ENCODE measurements at places on chromosomes 3 and 15.

GRCh38 chr3:42733501-42734262 lies 31.1 kb upstream of the HHATL start:
- DNase-seq = peak; percentile 12

GRCh38 chr15:40481341-40482074 lies 10.7 kb downstream of the CHST14 start:
- no peak for DNase-seq

- no peak for DNase-seq
These were observed 213.4 kb upstream of the NANOGP8 start for GRCh38 chr15:35298509-35298908.

DNA sequence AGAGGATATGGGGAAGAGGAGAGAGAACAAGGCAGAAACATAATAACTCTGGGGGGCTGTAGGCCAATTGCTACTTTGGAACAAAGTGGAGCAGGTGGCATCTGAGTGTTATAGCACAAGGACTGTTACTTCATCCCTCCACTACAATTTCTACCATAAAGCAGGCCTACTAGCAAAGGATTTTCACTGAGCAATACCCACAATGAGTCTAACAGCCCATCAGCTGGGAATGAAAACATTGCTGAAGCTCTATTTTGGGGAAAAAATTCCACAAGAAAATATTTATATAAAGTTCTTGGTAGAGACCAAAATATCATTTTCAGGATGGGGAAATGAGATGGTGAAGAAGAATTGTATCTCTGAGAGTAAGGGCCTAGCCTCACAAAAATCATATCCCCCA lies 3.6 kb upstream of the SHC4 start:
- no peak for DNase-seq

GRCh38 chr15:39365161-39365560 lies 215.7 kb upstream of the THBS1 start:
- no peak for DNase-seq

DNA sequence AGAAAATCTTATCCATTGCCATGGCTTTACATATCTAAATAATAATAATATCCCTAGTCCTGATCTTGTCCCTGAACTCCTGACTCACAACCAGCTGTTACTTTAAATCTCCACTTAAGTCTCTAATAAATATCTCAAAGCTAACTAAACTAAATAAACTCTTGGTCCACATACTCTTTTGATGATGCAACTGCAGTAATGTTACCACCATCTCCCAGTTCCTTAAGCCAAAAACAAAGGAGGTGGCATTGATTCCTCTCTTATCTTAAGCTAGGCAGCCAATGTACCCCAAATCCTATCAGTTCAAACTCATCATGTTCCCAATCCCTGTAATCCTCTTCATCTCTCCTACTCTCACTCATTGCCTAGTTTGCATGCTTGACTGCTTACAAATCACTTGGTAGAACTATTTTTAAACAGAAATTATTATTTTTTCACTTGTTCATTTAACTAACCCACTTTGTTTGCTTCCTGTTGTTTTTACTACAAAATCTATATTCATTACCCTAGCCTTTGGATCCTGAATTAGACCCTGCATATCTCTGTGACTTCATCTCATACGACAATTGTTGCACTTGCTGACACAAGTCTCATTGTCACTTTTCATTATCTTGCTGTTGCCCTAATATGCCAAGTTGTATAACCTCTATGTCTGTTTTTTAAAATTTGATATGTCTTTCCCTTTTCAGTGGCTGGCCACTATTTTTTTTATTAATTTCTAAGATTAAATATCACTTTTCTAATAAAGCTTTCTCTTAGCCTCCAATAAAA lies 462.2 kb downstream of the ZPLD1 start:
- DNase-seq = no peak

GRCh38 chr3:108387063-108387462 lies 90.7 kb downstream of the HHLA2 start:
- DNase-seq = no peak

DNA sequence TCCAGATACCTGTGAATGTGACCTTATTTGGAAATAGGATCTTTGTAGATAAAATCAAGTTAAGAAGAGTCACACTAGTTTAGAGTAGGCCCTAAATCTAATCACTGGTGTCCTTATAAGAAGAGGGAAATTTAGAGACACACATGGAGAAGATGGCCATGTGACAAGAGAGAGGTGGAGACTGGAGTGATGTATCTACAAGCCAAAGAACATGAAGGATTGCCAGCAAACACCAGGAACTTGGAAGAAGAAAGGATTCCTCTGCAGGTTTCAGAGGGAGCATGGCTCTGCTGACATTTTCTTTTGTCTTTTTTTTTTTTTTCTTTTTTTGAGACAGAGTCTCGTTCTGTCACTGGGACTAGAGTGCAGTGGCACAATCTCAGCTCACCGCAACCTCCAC lies 20.8 kb downstream of the ARHGEF3 start:
- no peak for DNase-seq

GRCh38 chr3:189677667-189678066 lies 46.5 kb downstream of the TP63 start:
- no peak for DNase-seq

DNA sequence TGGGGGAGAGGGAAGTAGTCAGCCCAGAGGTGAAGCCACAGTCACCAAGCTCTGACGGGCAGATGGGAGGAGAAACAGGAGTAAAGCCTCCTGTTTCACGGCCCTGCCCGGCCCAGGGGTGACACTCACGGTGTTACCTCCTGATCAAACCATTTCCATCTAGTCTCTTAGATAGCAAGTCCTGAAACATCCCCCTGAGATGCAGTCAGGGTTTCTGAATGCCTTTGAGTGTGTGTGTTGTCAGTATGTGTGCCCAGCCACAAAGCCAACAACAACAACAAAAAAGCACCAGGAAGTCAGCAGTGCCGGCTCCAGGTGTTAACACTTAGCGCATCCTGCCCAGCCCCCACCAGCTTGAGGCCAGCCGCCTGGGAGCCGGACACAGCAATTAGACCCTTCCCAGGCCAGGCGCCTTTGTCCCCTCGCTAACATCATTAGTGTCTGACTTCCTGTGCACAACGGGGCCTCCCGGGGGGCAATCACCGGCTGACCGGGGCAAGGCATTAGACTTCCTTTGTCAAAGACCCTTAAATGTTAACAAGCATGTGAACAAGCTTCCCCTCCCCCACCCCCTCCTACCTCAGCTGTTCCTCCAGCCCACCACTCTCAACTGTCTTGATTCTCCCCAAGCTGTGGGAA lies 34.5 kb downstream of the IL17RD start:
- DNase-seq = peak; percentile 55

- DNase-seq = peak; percentile 10
These were observed 156.7 kb downstream of the TJP1 start for GRCh38 chr15:29665444-29666003.

DNA sequence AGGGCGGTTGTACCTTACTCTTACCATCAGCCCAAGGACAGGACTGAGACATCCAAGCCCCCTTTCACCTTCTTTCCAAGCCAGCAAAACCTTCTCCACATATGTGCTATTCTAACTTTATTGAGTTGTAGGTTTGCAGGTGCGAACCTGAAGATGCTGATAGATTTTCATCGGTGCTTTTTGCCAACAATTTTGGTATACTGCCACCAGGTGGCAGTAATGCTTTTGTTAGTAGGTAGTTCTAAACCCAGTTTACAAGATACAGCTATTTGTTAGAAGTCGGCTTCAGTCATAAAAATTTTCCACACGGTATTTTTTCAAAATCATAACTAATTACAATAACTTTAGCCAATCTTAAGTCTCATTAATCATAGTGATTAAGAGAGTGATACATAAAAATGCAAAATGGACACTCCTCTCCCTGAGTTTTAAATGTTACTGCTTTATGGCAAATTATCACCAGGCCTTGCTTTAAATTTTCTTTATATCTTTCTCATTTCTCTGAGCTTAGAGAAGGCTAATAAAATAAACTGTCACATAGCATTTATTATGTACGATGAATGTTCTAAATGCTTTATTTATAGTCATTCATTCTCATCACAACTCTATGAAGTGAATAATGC lies 636 bp downstream of the TBC1D21 start:
- DNase-seq = peak; percentile 64

GRCh38 chr15:66819084-66819483 lies 117.0 kb downstream of the SMAD6 start:
- no peak for DNase-seq

DNA sequence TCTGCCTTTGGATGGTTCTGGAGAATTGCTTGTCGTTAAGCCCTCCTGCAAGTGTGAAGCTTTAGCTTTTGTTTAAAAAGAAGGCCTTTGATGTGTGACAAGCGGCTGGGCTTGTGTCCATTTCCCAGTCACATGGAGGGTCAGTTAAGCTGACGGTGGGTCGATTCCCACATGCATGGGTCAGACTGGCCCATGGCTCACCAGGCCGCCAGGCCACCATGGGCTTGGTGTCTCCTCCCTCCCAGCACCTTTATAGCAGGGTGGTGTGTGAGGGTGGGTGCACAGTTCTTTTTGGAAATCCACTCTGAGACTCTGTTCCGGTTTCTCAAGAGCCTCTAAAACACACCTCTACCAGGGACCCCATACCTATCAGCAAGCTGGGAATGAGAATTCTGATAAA lies 67.2 kb downstream of the SCN5A start:
- no peak for DNase-seq

DNA sequence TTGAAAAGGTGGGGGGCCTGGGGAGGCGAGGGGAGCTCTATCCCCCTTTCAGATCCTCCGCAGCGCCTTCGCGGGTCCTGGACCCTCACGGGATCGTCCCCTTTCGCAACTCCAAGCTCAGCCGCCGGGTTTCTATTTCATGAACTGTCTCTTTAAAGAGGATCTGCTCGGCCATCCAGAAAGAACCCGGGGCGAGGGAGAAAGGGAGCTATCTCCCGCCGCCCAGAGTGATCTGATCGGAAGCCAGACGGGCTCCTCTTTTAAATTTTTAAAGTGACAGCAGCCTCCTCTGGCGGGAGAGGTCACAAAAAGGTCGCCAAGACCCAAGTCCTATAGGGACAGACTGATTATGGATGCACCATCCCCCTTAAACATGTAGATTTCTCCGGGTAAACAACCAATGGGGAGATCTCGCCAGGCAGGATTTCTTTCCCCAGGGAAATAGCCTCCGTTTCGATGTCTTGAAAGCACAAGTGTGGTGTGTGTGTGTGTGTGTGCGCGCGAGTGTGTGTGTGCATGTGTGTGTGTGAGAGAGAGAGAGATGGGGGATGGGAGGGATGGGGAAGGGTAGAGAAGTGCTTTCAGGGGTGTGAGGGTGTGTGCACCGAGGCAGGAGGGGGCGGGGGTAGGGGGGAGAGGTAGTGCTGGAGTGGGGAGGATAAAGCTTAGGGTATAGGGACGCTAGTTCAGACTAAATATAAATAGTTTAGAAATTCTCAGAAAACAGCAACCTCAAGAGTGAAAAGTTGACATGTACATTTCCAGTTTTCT lies 516.1 kb downstream of the MECOM start:
- peak; percentile 38 for DNase-seq

- no peak for DNase-seq
These were observed 335.1 kb upstream of the THRB start for GRCh38 chr3:24829629-24830229.

DNA sequence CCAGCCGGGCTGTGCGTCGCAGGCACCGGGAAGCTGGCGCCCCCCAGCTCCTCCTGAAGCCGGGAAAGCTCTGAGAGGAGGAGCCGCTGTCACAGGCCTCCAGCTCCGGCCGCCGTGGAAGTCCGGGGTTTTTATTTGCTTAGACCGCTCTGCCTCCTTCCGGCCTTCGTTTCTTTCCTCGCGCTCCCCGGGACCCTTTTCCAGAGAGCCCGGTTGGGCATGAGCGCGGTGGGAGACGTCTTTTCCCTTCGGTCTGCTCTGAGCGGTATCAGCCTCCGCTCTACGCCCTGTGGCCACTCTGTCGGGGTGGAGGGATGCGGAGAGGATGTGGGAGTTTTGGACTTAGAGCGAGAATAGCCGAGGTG lies 559 bp downstream of the SENP5 start:
- DNase-seq = peak; percentile 26

DNA sequence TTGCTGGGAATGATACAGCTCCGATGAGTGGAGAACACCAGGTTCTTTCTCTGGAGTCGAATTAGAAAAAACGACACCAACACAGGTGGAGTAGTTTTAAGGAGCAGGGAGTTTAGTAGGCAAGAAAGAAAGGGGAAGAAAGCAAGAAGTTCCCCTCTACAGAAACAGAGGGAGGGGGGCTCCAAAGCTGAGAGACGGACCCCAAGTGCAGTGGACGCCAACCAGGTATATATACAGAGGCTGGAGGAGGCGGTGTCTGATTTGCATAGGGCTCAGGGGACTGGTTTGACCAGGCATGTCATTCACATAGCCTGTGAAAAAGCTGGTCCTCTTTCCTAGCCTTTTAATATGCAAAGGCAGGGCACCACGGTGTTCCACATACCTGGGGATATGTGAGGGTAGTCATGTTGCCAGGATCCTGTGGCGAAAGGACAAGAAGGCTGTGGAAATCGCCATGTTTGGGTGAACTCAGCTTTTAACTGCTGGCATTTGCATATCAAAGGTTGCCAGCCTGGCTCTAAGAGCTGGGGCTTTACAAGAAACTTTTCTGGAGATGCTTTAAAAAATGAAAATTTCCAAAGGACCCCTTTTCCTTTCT lies 887.4 kb upstream of the EPHA6 start:
- DNase-seq = no peak

- DNase-seq = no peak
These were observed 46.7 kb downstream of the UBE3A start for GRCh38 chr15:25391971-25392721.

GRCh38 chr15:75606711-75607699 lies 18.5 kb downstream of the SNUPN start:
- DNase-seq = no peak

GRCh38 chr3:30672959-30673358 lies 66.6 kb downstream of the TGFBR2 start:
- DNase-seq = no peak

DNA sequence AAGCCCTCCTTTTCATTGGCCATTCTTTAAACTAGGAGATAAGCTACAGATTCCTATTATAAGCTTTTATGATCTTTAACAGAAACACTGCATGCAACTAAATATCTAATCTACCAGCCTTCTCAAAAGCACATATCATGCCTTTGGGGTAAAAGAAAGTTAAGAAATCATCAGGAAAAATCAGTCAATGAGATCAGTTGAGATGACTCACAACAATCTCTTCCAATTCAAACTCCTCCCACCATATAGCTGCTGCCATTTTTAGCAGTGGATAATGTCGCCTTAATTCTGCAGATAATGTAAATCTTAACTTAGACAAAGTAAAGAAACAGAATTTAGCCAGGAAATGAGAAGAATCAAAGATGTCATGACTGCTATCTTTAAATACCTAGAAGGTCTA lies 135.2 kb upstream of the BCL6 start:
- no peak for DNase-seq

GRCh38 chr3:153291059-153291685 lies 129.1 kb downstream of the RAP2B start:
- DNase-seq = no peak

- DNase-seq = no peak
These were observed 116.0 kb downstream of the TBC1D5 start for GRCh38 chr3:17626395-17626794.

GRCh38 chr15:77053709-77054108 lies 17.2 kb downstream of the TSPAN3 start:
- DNase-seq = no peak

- DNase-seq = no peak
These were observed 50.9 kb upstream of the ALCAM start for GRCh38 chr3:105315815-105316214.
